Right hindlimb (tissue), 1 donor: ENCODE measurements at places on chromosomes 7 and 10.
A peak's percentile ranks its signal among the peaks of the same experiment; 100 is the strongest.

- DNase-seq, result no peak
These were observed 6.7 kb downstream of the OTUD1 start for GRCh38 chr10:23445591-23445990.

DNA sequence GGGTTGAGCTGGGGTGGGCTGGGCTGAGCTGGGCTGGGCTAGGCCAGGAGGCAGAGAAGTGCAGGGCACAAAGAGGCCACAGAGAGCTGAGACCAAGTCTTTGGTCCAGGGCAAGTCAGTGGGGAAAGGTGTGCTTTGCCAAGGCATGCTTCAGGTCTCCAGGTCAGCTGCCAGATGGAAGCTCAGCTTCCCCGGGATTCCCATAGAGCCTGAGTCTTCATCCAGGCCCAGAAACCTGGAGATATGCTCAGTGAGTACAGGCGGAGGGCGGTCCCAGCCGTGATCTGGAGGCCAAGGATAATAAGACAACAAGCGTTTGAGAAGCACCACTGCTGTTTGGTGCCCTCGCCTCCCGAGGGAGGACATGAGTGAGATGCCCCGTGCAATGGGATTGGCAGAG, 4.7 kb upstream of the CALN1 start:
- no peak for DNase-seq

- DNase-seq, result no peak
These were observed 1140.8 kb upstream of the AUTS2 start for GRCh38 chr7:68457481-68457880.

DNA sequence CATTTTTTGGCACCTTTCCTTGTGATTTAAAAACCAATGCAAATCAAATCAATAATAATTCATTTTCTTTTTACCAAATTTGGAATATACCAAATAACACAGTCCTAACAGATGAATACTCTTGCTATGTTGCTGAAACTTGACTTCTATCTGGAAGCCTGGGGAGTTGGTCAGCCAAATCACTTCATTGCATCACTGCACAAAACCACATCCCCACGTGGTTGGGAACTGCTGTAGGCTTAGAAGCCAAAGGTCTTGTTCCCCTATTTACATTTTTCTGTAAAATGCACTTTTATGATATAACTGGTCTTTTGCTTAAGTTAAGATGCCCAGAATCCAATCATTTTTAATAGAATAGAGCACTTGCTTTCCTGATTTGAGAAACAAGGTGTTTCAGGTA, 15.2 kb downstream of the GPR85 start:
- DNase-seq, result no peak

- DNase-seq, result no peak
These were observed 5.3 kb upstream of the NAT16 start for GRCh38 chr7:101185258-101185839.

DNA sequence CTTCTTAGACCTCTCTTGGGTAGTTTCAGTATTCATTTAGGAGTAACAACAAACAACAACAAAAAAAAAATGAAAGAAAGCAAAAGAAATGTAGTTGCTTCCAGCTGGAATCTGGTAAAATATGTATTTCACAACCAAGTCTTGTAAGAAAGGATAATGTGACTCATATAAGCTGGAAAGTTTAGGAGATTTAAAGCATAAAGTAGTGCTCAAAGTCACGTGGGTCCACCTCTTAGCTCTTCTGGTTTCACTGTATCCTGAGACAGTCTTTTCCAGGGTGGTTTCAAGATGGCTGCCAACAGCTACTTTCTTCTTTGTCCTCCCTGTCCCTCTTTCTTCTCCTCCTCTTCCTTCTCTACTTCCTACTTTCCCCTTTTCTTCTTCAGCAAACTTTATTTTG, 69.5 kb upstream of the CDK13 start:
- no peak for DNase-seq

- no peak for DNase-seq
These were observed 87.0 kb downstream of the CDK6 start for GRCh38 chr7:92749327-92749755.

DNA sequence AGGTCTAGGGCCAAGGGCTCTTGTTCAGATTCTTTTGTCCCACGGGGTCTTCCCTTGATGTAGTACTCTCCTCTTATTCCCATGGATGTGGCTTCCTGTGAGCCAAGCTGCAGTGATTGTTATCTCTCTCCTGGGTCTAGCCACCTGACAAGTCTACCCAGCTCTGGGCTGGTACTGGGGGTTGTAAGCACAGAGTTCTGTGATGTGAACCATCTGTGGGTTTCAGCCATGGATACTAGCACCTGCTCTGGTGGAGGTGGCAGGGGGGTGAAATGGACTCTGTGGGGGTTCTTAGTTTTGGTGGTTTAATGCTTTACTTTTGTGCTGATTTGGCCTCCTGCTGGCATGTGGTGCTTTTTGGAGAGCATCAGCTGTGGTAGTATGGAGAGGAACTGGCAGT, 350.8 kb downstream of the DNAJB9 start:
- no peak for DNase-seq

DNA sequence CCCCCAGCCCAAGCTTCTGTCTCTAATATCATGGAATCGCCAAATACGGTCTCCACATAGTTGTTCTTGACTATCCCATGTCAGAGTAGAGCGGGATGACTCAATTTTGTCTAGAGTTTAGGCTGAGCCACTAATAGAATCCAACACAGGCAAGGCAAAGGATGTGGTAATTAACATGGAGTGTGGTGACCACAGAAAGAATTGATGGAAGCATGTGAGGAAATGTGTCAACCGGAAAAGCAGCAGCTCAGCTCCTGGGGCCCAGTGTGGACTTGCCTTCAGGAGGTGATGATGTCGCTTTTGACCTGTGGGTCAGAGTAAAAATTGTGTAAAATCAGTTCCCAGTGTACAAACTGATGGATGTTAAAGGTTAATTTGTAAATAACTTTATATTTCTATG, 139.3 kb upstream of the KLF6 start:
- DNase-seq, result no peak

- no peak for DNase-seq
These were observed 18.3 kb upstream of the ZNF12 start for GRCh38 chr7:6725003-6725402.

DNA sequence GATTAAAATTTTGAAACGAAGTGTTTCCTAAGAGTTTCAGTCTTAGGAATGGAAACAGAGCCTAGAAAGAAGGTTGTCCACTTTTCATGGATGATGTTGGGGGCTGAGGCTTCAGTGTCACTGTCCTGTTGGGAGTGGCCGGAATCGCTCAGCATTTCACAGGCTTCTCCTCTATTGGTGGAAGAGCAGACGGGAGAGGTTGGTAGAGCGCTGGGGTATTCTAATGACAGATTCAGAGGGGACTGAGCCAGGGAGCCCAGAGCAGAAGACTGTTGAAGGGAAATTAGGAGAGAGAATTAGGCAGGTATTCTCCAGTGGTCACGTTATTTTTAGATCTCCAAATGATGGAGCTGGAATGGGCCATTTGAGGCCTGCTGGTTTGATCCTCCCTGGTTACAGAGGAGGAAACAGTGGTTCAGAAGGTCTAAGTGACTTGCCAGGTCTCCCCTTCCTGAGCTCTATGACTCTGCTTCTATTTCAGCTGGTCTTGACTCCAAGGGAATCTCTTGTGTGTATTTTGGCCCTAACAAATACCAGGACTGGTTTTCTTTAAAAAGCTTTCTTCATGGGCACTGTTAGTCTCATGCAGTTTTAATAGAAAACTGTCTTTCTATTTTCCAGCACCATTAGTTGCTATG, 35.7 kb upstream of the EEPD1 start:
- no peak for DNase-seq

GRCh38 chr7:130908345-130909160, 174.5 kb upstream of the KLF14 start:
- DNase-seq, result no peak

DNA sequence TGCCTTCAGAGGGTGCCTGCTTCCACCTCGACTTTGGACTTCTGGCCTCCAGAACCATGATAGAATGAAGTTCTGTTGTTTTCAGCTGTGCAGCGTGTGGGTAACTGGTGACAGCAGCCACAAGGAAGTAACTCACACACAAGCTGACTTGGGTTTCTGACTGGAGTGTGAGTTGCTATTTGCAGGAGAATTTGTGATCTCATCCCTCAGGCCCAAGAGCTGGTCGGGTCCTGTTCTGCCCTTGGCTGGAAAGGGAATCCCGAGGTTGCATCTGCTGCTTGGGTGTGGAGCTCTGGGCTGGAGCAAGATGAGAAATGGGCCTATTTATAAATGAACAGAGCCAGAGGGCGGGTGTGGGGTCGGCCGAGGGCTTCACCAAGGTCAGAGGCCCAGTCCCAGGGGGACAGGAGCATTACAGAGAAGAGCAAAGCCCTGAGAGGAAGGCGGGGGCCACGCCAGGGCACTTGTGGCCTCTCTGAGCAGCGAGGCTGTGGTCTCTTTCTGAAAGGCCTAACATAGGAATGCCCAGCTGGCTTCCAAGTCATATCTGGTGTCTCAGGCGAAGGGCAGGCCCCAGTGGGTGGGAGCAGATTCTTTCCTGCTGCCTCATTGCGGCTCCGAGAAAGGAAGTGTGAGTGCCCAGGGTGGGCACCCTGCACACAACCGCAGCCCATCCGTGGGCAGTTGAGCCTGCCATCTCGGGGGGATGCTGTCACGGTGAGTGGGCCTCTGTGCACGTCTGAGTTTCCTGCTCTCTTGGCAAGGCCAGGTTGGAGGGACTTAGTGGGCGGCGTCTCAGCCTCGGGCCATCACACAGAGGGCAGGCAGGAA, 26.5 kb upstream of the C10orf71 start:
- peak; percentile 69 for DNase-seq
